NCI-H1092 treated with DMSO at 0.1 percent for 48 hours (cell line): ENCODE measurements at places on chromosomes 12 and 14.

DNA sequence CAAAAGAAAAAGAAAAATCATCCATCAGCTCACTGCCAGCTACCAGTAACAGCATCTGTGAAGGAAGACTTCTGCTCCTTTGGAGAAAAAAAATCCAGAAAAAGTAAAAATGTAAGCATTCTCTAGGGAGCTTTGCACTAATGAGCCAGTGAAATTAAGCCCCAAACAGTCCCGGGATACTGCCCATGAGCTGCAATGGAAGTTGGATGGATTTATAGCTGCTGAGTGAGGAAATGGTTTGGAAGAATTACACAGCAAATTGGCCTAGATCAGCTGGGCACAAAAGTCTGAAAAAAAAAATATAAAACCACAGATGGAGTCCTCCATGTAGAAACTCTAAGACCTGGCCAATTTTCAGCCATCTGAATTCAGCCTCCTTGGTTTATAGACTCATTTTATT lies 462.9 kb upstream of the USP15 start:
- DNase-seq, result no peak

GRCh38 chr12:53344824-53345485 lies 8.8 kb upstream of the SP7 start:
- peak; percentile 35 for DNase-seq

- DNase-seq, result no peak
Observed at GRCh38 chr12:116313194-116313927, 35.9 kb upstream of the MED13L start.

GRCh38 chr12:41242603-41243002 lies 54.5 kb downstream of the PDZRN4 start:
- DNase-seq, result no peak

DNA sequence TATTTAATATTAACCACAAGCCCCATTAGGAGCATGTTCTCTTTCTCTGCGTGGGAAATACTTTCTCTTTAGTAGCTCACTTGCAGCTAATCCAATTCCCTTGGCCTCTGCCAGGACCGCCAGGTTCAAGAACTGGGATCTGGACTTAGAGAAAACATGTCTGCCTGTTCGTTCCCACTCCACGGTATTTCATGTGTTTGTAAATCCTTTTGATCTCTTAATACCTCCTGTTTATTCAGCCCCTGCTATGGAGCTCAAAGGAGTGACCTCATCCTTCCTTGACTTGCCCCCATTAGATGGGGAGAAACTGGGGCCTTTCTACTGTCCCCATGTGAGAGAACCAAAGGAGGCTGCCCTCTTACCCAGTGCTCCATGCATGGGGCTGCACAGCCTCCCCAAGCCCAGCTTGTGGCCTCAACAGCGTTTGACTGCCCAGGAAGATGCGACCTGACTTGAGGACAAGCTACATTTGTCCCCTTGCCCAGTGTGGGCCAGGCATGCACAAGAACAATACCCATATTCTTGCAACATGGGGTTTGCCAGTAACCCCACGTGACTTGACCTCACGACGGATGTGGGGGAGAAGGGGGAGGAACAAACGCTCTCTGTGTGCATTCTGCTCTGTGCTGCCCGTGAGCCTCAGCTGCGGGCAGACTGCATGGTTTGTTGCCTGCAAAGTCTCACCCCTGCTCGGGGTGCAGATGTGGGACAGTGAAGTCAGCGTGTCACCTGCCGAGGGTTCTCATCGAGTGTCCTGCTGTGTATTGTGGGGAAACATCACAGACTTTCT lies 30.3 kb downstream of the CD9 start:
- DNase-seq, result no peak

- no peak for DNase-seq
Observed at GRCh38 chr12:127942981-127943380, 324.0 kb upstream of the TMEM132C start.

- no peak for DNase-seq
Observed at GRCh38 chr14:49615776-49616175, 4.7 kb downstream of the RPL36AL start.

DNA sequence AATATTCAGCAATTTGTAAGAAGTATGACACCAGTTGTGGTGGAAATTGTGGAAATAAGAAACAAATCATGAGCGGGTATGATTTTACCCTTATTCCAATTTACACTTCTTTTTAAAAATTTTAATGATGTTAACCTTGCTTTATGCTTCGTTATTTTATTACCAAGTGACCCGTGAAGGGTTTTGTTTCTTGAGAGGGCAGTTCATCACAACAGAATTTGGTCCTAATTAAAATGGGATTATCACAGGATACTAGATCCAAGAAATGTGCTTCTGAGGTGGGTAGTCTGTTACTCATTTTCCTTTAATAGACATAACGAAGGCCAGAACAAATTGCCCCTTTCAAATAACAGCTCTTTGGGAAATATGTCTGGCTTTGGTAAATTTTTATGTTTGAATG lies 25.5 kb upstream of the RASSF8 start:
- DNase-seq, result no peak

- DNase-seq, result no peak
Observed at GRCh38 chr14:89276424-89276975, 140.5 kb downstream of the FOXN3 start.
